RWPE2 (cell line): ENCODE measurements at places on chromosomes 12 and 14.
A peak's percentile ranks its signal among the peaks of the same experiment; 100 is the strongest.

DNA sequence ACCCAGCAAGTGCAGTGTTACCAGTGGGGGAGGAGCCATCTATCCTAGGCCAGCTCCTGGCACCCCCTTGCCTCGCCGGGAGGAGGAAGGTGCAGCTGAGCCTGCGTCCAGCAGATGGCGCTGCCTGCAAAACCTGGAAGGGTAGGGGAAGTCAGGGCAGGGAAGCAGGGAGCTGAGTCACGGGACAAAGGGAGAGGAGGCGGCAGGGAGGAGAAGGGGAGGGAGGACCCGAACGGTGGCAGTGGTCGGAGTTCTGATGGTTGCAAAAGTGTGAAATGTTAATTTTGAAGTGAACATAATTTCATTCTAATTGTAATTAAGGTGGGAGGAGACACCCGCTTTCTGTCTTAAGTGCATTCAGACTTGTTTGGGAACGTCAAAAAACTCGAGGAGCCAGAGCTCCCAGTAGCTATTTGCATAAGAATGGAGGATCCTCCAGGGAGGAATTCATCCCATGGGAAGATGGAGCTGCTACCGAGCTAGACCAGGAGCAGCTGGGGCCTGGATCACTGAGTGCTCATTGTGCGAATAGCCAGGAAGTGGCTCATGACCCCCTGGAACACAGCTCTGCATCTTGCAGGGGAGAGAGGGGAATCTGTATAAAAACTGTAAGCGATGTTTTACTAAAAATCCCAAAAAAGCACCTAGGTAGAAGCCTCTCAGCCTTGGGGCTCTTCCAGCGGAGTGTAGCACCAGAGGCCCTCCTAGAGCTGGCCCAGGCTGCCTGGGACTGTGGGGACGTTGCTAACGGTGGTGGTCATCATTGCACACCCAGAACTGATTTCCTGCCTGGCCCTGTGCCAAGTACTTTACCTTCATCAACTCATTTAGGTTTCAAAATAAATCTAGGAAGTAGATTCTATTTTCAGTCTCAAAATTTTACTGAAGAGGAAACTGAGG is 59.5 kb downstream of the EMP1 start:
- peak; percentile 66 for DNase-seq

DNA sequence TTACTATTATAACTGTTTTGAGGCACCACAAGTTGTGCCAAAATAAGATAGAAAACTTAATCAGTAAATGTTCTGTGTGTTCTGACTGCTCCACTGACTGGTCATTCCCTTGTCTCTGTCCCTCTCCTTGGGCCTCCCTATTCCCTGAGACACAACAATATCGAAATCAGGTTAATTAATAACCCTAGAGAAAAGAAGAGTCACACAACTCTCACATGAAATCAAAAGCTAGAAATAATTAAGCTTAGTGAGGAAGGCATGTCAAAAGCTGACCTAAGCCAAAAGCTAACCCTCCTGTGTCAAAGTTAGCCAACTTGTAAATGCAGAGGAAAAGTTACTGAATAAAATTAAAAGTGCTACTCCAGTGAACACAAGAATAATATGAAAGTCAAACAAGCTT is 53.8 kb upstream of the CCDC196 start:
- DNase-seq = no peak

DNA sequence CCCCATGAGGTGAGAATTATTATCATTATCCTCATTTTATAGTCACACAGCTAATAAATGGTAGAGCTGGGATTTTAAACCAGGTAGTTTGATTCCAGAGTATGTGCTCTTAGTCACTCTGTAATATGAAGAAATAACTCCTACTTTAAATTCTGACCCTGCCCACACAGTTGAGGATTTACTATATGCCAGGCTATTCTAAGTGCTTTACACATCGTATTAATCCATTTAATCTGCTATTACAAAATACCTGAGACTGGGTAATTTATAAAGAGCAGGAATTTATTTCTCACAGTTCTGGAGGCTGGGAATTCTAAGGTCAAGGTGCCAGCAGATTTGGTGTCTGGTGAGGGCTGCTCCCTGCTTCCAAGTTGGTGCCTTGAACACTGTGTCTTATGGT is 19.6 kb upstream of the WIF1 start:
- no peak for DNase-seq

DNA sequence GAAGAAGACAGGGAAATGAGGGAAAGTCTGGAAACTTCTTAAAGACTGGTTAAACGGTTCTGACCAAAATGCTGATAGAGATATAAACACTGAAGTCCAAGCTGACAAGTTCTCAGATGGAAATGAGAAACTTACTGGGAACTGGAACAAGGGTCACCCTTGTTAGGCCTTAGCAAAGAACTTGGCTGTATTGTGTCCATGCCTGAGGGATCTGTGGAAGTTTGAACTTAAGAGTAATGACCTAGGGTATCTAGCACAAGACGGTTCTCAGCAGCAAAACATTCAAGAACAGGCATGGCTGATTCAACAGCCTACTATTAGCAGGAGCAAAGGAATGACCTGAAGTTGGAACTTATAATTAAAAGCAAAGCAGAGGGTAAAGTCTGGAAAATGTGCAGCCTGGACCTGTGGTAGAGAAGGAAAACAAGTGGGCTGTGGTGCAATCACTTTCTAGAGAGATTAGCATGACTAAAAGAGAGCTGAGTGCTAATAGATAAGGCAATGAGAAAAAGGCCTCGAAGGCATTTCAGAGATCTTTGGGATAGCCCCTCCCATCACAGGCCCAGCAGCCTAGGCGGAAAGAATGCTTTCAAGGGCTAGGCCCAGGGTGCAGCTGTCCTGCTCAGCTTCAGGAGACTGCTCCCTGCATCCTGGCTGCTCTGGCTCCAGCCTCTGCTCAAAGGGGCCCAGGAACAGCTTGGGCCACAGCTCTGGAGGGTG is 60.3 kb downstream of the ATP2B1 start:
- DNase-seq = no peak

- DNase-seq = no peak
These were observed 15.8 kb upstream of the NINJ2 start for GRCh38 chr12:678747-679712.

- no peak for DNase-seq
These were observed 56.8 kb downstream of the PAPLN start for GRCh38 chr14:73293782-73294781.

DNA sequence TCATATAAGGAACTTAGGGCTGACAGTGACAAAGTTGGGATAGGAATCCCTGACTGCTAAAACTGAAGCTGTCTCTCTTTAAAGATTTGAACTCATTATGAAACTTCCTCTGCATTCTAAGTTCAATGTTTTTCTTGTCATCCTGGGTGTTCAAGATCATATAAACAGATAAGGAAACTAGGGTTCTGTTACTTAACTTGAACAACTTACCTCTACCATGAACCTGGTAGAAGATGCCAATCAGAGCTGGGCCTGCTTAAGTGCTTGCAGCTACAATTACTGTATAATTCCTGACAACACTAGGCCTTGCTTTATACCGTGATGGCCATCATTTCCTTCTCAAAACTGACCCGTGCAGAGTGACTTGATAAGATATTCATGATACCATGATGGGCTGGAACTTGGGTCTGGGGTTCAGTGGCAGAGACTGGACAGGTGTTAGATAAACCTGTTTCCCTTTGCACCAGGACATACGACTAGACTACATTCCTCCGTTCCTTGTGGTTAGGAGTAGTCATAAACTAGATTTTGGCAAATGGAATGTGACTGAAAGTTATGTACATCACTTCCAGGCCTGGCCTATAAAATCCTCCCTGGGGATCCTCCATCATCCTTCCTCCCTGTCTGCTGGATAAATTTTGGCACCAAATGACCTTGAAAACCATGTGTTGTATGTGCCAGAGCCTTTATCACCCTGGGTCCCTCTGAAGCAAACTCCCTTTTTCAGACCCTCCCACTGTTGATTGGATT is 172.2 kb upstream of the PRICKLE1 start:
- DNase-seq = no peak

DNA sequence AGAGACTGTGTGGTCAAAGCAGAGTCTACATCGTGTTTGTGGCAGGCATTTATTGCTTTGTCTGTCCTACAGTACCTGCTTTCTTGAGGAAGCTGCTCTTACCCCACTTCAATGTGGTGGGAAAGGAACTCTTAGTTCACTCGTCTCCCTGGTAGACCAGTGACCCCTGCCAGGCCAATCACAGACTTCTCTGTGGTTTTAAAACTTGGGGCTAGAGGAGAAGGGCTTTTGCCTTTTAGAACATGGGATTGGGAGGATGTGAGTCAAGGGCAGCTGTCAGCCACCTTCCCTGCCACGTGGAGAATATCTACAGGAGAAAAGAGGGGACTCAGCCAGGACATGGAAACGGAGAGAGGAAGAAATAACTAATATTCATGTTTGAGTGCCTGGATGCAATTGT is 36.8 kb upstream of the TMED10 start:
- no peak for DNase-seq

DNA sequence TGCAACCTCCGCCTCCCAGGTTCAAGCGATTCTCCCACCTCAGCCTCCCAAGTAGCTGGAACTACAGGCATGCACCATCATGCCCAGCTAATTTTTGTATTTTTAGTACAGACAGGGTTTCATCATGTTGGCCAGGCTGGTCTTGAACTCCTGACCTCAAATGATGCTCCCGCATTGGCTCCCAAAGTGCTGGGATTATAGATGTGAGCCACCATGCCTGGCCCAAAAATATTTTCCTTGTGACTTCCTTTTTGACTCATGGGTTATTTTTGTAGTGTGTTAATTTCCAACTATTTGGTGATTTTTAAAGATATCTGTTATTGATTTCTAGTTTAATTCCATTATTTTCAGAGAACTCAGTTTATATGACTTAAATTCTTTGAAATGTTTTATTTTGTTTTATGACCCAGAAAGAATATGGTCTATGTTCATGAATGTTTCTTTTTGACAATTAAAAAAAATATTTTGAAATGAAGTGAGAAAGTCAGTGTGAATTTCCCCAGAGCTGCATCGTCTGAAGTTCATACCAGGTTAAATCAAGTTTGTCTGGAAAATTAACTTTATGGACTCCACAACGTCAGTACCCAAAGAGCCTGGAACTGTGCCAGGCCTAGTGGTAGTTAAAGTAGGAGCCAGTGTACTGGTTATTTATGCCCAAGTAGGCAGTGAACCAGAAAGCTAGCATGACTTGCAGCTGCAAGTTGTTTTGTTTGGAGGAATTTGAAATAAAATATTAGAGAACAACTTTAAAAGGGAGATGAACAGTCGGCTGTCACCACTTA is 2.8 kb upstream of the CDKL1 start:
- DNase-seq = no peak

DNA sequence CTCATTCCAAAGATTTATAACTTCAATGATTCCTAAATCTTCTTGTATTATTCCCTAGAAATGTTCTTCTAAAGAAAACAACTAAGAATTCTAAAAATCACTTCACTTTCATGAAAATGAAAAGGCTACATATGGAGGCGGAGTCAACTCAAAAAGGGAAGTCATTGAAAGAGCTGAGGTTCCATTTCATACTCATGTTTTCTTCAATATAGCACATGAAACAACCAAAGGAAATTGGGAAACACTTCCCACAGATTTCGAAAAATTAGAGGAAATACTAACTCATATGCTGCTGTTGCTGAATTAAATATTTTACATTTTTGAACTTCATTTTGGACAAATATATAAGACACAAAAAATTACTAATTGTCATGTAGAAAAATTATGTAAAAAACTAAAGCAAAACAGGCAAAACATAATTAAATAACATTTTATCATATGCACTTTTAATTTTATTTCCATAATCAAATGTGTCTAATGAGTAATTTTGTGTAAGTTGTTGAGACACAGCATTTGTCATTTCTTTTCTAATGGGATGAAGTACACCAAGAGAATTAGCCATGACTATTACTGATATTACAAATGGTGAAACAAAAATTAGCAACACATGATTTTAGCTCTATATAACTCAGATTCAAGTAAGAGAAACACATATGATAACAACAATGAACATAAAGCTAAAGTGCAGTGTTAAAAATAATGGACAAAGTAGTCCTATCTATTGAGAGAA is at the start of gene CD163:
CD163 (minus strand) TSS at position 92 of the 730 bp plus-strand sequence; CDS start at position 5, 87 bp downstream.
- no peak for DNase-seq

- no peak for DNase-seq
These were observed 5.1 kb upstream of the PAPOLA start for GRCh38 chr14:96497087-96497486.

GRCh38 chr12:31234053-31234840 is 91.7 kb downstream of the SINHCAF start:
- no peak for DNase-seq

DNA sequence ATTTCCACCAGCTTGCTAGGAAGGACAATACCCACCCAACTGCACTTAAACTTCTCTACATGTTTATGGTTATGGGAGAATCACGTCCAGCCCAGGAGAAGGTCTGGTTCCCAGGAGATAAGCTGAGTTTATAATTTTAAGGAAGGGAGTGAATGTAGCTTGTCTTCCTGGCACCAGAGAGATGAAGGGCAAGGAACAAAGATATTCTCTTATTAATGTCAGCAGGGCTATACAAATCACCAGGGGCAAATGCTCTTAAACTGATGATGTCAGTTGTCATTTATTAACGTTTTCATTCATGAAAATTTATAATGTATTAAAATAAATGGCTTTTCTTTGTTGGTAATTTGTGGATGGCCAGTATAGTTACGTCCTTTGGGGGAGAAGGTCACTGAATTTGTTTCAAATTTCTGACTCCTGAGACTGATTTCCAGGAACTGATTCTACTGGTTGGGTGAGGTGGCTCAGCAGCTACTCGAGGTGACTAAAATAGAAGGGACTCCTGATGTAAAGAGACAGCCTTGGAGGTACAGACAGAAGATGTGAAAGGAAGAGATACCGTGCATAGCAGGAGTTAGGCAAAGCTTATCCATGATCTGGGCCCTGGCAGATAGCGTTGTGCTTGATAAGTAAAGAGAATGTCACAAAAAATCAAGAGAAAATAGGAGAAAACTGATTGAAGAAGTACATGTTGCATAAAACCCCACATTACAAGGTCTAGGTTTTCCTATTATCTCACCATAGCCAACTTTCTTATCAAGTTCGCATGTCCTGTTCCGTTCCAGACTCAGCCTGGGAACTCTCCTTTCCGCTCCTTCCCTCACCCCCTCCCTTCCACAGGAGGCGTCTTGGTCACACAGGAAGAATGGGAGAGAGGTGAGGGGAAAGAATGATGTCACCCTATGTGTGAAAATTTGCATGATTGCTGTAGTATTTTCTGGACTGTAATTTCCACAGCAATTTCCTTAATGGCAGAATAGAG is 367.1 kb upstream of the FAR2 start:
- DNase-seq = no peak

GRCh38 chr14:85241022-85241855 is 288.7 kb upstream of the FLRT2 start:
- DNase-seq = no peak

- no peak for DNase-seq
These were observed 50.4 kb upstream of the CMKLR1 start for GRCh38 chr12:108389544-108389943.

DNA sequence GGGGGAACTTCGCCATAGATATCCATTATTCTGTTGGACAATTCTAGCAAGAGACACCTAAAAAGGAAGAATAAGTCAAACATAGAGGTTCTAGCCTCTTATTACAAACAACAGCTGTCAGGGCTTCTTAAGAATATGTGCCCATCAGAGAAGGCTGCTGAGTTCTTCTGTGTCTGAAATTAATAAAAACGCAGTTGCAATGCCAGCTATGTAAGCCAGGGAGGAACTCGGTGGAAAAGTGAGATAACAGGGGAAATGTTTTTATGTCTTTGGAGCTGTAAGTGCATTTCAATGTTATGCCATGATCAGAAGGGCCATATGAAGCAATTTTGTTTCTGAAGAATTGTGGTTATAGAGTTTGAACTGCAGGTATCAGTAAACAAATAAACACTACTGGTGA is 95.0 kb downstream of the SYT1 start:
- DNase-seq = no peak
